Adipose tissue (tissue), 3 donors: ENCODE measurements at places on chromosomes 5 and 9. TPM values are rescaled to one million over a fixed set of nuclear protein-coding genes. Genes with fewer than 3 reads are reported as not detected.

The NR5A1 gene
- not detected for polyA plus RNA-seq

The BAAT gene
- polyA plus RNA-seq: 0.32 TPM

The PCDHGB5 gene
- 2.3 TPM for polyA plus RNA-seq

The HAVCR2 gene
- 6.6 TPM for polyA plus RNA-seq

The C8G gene
- polyA plus RNA-seq: 1.1 TPM

The PFN3 gene
- polyA plus RNA-seq: not detected

The PRR16 gene
- polyA plus RNA-seq: 1.7 TPM

The CFAP90 gene
- polyA plus RNA-seq: not detected

The OR1N1 gene
- not detected for polyA plus RNA-seq
